MV-4-11 (cell line): ENCODE measurements at places on chromosomes 5 and 9.

GRCh38 chr5:112186401-112186990, 232.6 kb downstream of the EPB41L4A start:
- DNase-seq = peak; percentile 40

DNA sequence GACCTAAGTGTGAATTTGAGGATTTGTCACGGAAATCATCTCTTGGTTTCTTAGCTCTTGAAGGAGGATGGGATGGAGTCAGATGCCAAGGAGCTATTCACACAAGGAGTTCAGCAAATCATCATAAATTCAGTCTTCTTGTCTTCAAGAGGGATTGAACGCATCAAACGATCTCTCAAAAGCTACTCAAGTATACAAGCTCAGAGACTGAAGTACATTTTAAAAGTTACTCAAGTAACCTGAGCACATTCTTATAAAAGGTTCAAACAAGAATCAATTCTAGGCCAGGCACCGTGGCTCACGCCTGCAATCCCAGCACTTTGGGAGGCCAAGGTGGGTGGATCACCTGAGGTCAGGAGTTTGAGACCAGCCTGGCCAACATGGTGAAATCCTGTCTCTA, 21.1 kb upstream of the GOLPH3 start:
- DNase-seq = no peak

DNA sequence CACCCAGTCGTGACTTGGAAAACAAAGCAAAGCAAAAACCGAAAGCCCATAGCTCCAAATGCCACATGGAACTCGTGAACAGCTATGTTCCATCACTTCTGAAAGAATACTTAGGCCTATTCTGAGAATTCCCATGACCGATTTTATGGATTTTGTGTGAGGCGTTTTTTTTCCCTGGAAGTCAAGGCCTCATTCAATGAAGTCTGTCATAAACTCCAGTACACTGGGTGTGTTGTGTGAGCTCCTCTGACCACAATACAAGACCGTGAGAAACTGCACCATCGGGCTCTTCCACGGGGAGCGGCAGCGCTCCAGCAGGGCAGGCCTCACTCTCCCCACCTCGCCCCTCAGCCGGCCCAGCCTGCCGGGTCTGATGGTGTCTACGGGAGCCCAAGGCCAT, 209.5 kb downstream of the FANCC start:
- DNase-seq = no peak

- no peak for DNase-seq
Observed at GRCh38 chr5:37899037-37899436, 59.2 kb upstream of the GDNF start.

- peak; percentile 32 for DNase-seq
Observed at GRCh38 chr9:124818431-124819281, 34.6 kb upstream of the WDR38 start.

DNA sequence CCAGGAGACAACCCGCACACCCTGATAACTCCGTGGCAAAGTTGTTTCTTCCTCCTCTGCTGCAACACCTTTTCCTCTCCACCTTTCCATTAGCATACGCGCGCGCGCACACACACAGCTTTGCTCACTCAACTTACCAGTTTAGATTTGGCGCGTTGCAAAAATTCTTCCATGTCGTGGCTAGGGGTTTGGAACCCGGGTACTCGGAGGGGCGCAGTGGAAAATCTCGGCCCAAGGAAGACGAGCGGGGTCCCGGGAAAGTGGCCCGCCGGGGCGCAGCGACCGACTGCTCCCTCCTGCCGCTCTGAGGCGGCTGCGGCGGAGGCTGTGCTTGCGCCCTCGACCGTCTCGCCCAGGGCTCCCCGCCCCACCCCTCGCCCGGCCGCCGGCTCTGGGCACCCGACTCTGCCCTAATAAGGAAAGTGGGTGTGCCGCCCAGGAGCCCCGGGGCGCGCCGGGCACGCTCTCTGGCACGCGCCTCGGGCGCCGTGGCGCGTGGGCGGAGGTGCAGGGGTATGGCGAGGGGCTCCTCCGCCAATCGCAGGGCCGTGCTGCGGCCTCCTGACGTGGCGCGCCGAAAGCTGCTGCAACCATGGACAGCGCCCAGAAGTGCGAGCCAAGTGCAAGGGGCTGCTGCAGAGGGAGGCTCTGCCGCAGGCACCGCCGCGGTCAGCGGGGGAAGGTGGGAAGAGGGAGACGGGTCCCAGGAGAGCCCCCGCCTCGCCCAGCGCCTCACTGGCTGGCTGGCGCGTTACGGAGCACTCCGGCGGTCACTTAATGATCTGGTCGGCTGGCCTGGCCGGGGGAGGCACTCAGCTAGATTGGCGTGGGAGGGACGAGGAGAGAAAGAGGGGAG, at the start of gene PRUNE2:
TSS of gene PRUNE2 (minus strand) at position 324 of the 856 bp plus-strand sequence. CDS start at position 173, 151 bp downstream.
- no peak for DNase-seq

- peak; percentile 43 for DNase-seq
Observed at GRCh38 chr9:131923132-131923671, 156.5 kb downstream of the MED27 start.

- DNase-seq = peak; percentile 74
Observed at GRCh38 chr9:98375138-98375726, 119.8 kb upstream of the TBC1D2 start.

DNA sequence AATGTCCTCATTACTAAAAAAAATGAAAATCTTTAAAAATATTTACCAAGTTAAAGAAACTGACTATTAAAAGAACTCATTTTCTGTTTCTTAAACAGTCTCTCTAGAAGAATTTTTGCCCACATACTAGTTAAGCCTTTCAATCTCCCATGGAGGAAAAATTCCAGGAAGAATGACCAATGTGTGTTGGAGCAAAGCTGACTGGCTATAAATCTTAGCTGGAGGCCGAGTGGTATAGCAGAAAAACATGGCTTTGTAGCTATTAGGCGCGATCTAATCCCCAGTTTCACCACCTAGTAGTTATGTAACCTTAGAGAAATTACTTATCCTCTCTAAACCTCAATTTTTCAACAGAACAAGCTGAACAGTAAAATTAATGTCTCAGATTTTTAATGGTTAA, 135.5 kb upstream of the PRLR start:
- peak; percentile 52 for DNase-seq

DNA sequence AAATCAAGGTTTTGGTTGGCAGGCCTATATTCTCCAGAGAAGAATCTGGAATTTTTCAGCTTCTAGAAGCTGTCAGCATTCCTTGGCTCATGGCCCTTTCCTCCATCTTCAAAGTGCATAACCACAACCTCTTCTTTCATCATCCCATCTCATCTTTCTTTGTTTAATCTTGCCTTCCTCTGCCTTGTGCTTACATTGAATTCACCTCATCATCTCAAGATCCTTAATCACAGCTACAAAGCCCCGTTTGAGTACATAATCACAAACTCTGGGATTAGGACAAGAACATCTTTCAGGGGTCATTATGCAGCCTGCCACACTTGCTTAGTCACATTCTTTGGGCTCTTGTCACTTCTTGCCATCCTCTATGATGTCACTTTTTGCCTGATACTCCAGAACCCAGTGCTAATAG, 130.3 kb downstream of the FOXD1 start:
- no peak for DNase-seq

GRCh38 chr5:44835693-44836092, 26.9 kb downstream of the MRPS30 start:
- DNase-seq = no peak

- no peak for DNase-seq
Observed at GRCh38 chr9:95785209-95785608, 90.3 kb upstream of the ERCC6L2 start.

DNA sequence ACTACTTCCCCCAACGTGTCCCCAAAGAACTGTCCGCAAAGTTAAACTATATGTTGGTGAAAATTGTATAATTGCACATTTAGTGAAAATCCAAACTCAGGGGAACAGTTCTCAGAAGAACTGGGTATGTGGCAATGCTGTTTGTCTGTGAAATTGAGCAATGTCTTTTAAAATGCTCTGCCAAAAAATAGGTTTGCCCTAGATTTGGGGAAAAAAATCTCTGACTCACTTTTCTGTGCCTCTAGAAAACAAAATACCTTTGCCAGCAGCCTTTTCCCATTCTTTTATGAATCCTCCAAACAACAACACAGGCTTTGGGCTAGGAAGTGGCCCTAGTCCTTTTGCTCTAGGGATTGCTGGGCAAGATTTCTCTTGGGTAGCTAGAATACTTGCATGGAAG, 37.4 kb upstream of the ZNF608 start:
- DNase-seq = peak; percentile 44

- DNase-seq = peak; percentile 56
Observed at GRCh38 chr5:31585895-31586270, 53.0 kb upstream of the PDZD2 start.

- no peak for DNase-seq
Observed at GRCh38 chr5:113487416-113487780, 855 bp downstream of the MCC start.

- DNase-seq = no peak
Observed at GRCh38 chr9:126851286-126851880, 9.1 kb upstream of the ZBTB34 start.

- peak; percentile 15 for DNase-seq
Observed at GRCh38 chr5:11683666-11684065, 220.6 kb downstream of the CTNND2 start.

- peak; percentile 50 for DNase-seq
Observed at GRCh38 chr5:89120719-89121118, 237.7 kb upstream of the MEF2C start.
